DMS79 treated with DMSO at 0.1 percent for 48 hours (cell line): ENCODE measurements at places on chromosomes 3 and 15.

- DNase-seq: no peak
Observed at GRCh38 chr15:98233873-98234272, 273.4 kb downstream of the ARRDC4 start.

DNA sequence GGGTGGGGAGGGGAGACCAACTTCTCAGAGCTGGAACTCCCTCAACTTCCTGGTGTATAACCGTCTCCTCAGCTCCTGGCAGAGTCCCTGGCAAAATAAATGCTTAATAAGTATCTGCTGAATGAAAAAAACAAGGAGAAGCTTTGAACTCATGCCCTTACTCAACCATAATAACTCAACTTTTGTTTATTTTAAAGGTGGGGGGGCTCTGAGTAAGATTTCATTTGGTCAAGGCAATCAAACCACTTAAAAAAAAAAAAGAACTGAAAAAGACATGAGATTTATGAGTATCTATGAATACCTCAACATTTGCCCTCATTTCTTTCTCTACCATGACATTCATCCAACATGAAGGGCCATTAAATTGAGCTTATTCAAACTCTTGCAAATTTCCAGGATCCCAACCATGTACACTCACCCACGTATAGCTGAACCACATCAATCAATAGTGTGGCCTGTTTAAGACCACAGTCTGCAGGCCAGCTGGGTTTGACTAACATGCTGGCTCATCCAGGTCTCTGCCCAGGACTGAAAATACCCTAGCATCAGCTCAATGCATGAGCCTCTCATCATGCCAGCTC is 157.9 kb downstream of the FOXP1 start:
- DNase-seq: no peak

DNA sequence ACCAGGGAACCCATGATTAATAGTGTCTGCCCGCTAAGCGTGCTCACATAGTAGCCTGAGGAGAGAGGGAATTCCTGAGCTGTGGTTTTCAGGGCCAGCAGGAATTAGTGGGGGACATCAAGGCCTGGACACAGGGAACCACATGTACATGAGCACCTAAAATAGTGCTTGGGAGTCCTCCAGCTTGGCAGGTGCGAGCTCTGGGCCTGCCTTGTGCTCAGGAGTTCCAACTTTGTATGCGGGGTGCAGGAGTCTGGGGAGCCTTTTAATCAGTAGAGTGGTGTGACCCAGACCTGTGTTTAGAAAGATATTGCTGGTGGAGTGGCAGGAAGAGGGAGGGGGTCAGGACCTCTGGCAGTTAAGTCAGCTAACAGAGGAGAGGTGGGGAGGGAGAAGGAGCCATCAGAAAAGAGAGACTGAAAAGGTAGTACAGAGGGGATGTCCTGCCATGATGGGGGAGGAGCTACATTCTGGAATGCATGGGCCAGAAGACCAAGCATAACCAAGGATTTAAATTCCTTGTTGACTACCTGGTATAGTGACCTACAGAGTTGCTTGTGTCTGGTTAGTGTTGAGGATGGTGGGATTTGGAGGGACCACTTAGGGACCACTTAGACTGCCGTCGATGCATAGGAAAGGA is 1.9 kb downstream of the DAG1 start:
- no peak for DNase-seq

DNA sequence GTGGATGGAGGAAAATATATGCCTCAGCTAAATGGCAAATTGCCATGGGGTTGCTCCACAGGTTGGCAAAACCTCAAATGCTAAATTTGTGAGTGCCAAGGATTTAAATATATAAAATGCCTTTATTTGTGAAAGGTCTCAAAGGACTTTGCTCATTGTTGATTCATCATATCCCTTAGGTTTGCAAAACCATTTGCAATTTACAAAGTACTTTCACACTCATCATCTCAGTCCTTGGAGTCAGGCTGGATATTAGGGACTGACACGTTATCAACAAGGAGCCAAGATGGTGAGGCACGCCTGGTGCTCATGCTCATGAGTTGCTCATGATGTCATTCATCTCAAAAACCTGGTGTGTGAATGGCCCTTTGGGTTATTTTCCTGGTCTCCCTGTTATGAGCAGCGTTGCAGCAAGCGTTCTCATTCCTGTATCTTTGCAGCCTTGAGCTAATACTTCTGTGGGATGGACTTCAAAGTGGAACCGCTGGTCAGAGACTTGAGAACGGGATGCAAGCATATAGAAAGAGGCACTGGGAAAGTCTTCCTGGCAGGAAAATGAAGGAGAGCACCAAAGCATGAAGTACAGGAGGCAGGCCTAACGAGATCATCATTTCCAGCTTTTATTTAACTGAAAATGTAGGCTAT is 66.0 kb downstream of the MYO1E start:
- no peak for DNase-seq

- no peak for DNase-seq
Observed at GRCh38 chr3:4656059-4656458, 162.9 kb downstream of the ITPR1 start.

GRCh38 chr3:178454726-178455125 is 81.5 kb upstream of the KCNMB2 start:
- no peak for DNase-seq

- no peak for DNase-seq
Observed at GRCh38 chr15:98683831-98684230, 35.5 kb downstream of the IGF1R start.

- no peak for DNase-seq
Observed at GRCh38 chr3:26622621-26623418, at the start of gene LRRC3B. TSS of gene LRRC3B (plus strand) at chr3:26622772. CDS start at chr3:26709673, 86,901 bp downstream.

GRCh38 chr3:167467848-167468611 is 5.8 kb downstream of the SERPINI2 start:
- no peak for DNase-seq

DNA sequence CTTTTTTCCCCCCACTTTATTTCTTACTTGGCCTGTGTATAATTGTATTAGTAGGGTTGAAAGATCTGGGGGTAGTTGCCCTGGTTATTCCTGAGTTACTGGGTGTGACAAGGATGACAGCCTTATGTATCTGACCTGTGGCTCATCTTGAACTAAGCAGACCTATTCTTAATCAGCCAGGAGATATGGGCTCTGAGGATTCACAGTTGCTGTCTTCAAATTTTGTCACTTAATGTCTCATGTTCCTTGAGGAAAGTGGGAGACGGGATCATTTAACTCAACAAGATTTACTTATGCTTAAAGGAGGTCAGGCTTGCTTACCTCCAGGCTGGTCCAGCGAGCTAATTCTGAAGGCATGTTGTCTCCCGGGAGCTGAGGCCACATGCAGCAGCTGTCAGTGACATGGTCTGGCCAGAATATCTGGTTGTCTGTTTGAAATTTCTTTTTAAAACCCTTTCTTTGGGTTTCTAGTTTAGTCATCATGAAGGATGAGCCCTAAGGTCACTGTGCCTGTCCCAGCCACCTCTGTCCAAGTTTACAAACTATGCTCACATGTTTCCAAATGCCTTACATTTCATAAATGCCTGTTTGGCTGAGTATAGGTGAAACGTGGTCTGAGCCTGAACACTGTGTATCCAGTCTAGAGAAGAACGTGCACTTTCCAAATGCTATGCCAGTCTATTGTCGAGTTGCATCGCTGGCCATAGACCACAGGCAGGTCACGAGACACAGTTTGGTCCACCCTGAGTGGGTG is 26.8 kb downstream of the LRTM1 start:
- DNase-seq: no peak

GRCh38 chr15:48682942-48683651 is 37.6 kb upstream of the FBN1 start:
- DNase-seq: no peak

- DNase-seq: no peak
Observed at GRCh38 chr15:98420837-98421236, 227.5 kb upstream of the IGF1R start.

GRCh38 chr3:126293370-126294082 is 63.7 kb downstream of the KLF15 start:
- no peak for DNase-seq

DNA sequence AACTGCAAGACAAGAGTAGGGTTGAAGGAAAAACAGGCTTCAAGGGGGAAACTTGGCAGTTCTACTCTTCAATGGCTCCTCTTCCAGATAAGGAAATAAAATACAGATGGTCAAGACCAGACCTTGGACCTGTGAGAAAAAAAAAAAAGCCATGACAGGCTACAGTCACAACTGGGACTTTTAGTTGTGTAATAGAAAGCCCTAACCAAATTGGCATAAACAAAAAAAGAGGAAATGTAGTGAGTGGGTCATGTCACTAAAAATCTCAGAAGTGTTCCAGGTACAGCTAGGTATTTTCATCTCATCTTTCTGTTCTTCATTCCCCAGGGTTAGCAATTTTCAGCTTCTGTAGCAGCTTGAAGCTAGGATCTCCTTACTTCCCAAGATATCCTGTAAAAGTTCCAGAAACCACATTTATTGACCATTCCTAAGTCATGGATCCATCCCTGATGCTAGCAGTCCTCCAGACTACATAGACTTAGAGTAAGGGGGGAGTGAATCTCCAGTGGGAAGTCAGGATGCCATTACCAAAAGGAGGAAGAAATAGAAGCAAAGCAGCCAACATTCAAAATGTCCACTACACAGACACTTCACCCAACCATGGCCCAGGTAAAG is 61.0 kb upstream of the CSTA start:
- DNase-seq: no peak

GRCh38 chr3:7947930-7948329 is 553.7 kb upstream of the LMCD1 start:
- DNase-seq: no peak

GRCh38 chr3:127902486-127902885 is 12.5 kb upstream of the KBTBD12 start:
- DNase-seq: no peak

DNA sequence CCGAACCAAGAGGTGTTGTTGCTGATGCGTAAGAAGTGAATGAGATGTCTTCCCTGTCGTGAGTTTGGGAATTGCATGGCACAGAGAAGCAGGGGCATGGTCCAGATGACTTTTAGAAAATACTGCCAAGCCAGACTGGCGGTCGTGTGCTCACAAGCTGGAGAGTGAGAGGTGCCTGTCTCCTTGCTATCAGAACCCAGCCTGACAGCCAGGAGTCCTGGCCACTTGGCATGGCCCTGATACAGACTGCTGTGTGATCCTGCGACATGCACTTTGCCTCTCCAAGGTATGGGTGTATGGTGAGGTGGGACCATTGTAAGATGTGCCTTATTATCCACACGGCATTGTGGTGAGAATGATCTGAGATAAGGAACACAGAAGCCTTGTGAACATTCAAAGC is 93.0 kb downstream of the SMAD3 start:
- no peak for DNase-seq

DNA sequence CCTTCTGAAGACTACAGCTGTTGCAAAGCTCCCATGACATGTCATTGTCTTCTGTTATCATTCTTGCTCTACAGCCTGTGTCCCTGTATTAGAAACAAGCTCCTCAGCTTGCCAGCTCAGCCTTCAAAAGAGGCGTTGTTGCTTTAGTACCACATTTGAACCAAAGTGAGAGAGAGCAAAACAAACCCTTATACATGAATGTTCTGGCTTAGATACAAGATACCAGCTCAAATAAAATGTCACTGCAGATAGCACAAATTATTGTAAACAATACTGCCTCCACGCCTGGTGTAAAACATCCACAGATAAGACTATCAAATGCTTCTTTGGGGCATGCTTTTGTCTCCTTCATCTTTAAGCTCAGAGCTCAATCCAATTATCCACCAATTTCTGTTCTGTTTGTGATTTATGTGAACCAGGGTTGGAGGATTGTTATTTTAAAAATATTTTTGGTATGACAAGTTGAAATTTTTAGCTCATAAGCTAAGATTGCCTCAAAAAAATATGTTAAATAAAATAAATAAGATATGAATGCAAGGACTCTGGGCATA is 403.6 kb upstream of the CDIN1 start:
- no peak for DNase-seq

GRCh38 chr3:127197300-127198189 is 4.6 kb downstream of the PRR23E start:
- no peak for DNase-seq

- DNase-seq: no peak
Observed at GRCh38 chr3:39193391-39193790, 996 bp upstream of the XIRP1 start.

DNA sequence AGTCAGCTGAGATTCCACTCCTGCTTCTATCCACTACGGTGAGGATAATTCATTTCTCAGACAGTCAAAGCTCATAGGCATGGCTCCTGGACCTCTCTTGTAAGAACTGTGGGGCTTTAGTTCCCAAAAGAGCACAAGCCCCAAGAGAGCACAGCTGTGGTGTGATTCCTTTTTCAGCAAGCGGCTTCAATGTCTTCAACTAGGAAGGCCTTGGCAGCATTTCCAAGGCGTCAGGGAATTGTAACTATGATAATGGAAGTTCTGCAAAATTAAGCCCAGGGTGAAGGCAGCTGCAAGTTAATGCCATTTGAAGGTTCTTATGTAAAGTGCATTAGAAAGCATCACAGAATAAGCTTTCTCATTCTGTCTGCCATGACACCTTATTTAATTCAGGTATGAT is 657.1 kb downstream of the GRM7 start:
- peak; percentile 36 for DNase-seq

DNA sequence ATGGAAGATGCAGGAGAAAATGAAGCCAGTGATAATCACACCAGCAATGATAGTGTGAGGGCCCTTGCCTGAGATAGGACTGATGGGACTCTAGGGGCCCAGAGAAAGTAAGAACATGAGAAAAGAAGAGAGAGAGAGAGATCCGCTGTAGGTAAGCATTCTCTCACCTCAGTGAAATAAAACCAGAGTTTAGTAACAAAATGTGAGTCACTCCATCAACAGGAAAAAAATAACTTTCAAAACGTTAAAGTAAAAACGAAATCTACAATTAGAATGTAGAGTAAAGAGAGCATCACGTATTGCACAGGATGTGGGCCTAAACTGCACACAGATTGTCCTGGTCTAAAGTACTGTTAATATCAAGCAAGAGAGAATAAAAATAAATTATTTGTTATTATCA is 6.8 kb upstream of the PRSS50 start:
- DNase-seq: no peak

DNA sequence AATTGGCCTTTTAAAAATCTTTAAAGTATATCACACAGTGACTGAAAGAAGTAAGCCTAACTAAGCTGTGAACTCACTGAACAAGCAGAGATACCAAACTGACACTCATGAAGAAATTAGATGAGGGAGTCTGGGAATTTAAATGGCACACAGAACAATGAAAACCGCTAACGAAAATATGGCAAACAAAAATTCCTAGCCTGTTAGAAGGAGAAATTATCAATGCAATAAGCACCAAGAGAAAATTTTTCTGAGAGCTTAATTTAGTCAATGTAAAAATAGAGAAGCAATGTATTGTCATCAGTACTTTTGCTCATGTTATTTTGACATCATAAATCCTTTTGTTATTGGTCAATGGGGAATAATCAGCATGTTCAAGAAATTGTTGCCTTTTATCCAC is 291.1 kb upstream of the PDZRN3 start:
- no peak for DNase-seq

GRCh38 chr3:5197022-5197421 is 9.5 kb downstream of the EDEM1 start:
- DNase-seq: no peak

- peak; percentile 8 for DNase-seq
Observed at GRCh38 chr3:71064291-71064955, 519.1 kb downstream of the FOXP1 start.

- no peak for DNase-seq
Observed at GRCh38 chr3:48543271-48543866, 13.2 kb downstream of the PFKFB4 start.
